ENCODE measurements at places on chromosomes 7 and 10.

DNA sequence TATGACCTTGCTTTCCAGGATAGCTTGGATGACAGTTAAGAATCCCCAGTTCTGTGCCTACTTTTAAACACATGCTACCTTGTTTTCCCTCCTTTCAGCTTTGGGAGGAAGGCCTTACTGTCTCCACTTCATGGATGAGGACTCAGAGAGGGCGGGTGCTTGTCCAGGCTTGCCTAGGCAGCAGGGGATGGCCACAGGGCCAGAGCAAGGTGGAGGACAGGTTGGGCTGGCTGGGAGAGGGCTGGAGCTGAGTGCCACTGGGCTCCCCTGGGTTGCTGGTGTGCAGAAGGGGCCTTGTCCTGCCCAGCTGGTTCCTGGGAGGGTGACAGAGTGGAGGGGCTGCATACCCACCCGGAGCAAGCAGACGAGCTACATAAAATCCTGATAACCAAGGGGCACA, 117.8 kb downstream of the GRK5 start:
- DNase-seq = no peak

DNA sequence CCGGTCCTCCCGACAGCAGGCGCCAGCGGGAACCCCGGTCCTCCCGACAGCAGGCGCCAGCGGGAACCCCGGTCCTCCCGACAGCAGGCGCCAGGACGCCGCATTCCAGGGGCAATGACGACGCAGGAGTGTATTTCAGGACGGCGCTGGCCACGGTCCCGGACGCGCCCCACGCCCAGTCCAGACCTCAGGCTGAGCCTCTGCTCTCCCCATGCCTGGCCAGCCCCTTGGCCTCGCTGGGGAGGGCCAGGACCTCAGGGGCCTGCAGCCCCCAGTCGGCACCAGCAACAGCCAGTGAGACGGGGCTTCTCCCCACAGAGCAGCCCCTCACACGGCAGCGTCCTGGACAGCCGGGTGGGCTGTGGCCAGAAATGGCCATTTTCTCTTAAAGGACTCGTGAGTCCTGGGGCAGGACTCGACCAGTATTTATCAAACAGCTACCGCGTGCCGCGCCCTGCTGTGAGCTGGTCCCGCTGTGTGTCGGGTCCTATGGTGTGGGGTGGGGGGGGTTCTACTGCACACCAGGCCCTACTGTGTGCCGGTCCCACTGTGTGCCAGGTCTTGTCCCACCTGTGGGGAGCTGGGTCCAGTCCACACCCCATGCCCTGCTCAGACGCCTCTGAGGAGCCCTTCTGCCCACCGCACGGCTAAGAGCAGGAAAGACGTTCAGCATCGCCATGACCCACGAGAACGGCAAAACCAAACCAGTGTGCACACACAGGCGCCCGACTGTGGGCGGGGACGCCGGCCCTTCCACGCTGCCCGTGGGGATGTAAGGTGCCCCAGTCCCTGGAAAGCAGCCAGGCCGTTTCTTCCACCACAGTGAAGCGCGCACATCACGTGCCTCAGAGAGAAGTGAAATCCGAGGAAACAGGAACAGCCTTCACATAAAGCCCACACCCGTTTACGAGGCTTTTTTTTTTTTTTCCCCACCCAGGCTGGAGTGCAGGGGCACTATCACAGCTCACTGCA, 33.3 kb downstream of the GET4 start:
- DNase-seq = no peak

GRCh38 chr7:46611508-46611907, 690.4 kb upstream of the IGFBP3 start:
- DNase-seq = no peak

- no peak for DNase-seq
These were observed 66.5 kb upstream of the SVIL start for GRCh38 chr10:29701306-29701705.

DNA sequence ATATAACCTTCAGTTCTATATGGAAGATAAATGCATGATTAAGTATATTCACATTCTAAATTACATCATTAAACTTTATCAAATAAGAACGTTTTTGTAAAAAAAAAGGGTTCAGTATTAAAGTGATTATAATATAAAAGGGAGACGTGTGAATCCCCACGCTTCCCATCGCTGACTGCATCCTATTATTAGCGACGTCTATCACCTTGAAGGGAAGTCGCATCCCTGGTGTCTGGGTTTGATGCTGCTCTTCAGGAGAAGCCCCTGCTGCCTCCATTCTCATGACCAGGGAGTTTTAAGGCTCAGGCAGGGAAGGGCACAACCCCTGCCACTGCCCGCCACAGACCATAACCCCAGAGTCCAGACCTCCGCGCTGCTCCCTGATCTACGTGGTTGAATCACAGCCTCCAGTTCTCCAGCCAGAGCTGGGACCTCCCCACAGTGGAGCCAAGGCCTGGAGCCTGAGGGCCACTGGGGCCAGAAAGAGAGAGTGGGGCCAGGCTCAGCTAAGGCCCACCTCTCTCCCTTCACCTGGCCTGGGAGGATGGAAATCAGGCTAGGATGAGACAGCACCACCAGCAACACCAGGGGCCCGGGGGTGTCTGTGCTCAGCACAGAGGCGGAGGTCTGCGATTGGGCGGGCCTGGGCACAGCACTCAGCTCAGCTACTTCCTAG, 130.6 kb downstream of the TCERG1L start:
- DNase-seq = no peak

DNA sequence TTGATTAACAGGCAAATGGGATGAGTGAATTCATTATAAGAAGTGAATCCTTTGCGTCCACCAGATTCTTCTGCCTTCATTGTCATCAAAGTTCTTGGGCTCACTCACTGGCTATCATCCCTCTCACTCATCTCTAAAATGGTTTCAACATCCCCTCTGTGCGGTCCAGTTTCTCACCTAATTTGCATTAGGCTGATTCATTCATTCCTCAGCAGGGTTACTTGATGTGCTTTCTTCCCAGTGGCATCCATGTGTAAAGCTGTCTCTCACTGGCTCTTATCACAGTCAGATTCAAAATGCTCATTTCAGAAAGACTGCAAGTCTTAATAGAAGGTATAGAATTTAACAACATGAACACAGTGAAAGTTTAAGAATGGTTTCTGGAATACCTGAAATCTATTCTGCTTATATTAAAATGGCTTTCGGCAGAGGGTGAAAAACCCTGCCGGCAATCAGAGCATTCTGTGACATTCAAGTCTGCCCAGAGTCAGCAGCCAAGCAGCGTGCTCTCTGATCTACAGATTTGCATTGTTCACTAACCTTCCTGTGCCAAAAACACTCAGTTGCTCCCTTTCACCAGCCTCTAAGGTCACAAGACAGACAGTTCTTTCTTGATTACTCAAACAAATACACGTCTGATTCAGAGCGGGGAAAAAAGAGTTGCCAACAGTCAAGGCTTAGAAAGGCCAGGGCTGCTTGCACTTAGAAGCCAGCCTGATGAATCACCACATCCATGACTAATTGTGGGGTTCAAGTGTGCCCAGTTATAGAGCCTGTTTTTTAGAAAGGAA, 106.7 kb downstream of the TES start:
- no peak for DNase-seq

GRCh38 chr7:81235997-81236396, 317.1 kb upstream of the SEMA3C start:
- DNase-seq = no peak

GRCh38 chr10:102600816-102601215, 43.5 kb upstream of the TRIM8 start:
- DNase-seq = no peak
